ENCODE measurements at places on chromosomes 7 and 10.

DNA sequence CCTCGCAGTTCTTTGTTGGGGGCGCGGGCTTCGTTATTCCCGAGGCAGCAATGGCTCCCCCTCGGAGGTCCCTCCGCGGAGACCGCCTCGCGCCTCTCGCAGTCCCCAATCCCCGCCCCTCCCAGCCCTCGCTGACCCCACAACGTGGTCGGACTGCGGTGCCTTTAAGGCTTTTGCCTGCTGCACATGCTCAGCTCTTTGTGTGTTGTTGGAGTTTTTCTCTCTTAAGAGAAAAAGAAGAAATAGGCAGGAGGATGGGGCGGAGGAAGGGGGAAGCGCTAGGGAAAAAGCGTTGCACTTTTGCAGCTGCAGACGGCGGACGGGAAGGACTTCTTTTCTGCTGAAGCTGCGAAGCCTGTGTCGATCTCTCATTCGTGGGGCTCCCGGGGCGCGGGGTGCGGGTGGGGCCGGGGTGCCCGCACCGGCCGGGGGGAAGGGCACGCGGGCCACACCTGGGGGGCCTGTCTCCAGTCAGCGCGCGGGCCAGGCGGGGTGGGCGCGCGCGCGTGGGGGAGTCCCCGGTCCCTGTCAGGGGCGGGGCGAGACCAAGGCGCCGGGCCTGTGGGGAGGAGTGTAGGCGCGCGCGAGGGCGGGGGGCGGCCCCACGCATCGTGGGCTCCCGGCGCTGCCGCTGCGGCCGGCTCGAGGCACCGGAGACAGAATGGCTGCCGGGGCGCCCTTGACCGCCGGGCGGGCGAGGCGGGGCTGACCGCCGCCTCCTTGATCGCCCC, 445 bp upstream of the ATRNL1 start:
- no peaks in the 10 kb centered on the region for H3K36me3 ChIP-seq
- H3K4me1 ChIP-seq, result peaks cover 14% of the 10 kb centered on the region
- peak overlapping the region; percentile 80 for H3K4me3 ChIP-seq
- peak; percentile 87 for ATAC-seq
- H3K27ac ChIP-seq, result no peak overlapping the region

DNA sequence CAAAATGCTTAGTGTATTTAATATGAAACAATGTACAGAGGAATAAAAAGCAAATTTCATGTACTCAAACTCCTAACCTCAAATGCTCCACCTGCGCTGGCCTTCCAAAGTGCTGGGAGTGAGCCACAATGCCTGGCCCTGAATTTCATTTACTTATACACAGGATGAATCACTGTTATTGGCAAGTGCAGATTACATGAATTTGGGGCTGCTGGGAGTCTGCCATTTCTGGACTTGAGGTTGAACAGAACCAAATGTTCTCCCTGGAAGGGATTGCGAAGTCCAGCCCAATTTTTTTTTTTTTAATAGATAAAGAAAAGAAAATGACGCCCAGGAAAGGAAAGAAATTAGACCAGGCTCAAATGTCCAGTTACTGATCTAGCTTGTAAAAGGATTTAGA, 6.8 kb upstream of the CSTF2T start:
- H3K4me1 ChIP-seq, result no peaks in the 10 kb centered on the region
- no peaks in the 10 kb centered on the region for H3K36me3 ChIP-seq
- no peak overlapping the region for H3K27ac ChIP-seq
- no peak overlapping the region for H3K4me3 ChIP-seq
- ATAC-seq, result no peak

DNA sequence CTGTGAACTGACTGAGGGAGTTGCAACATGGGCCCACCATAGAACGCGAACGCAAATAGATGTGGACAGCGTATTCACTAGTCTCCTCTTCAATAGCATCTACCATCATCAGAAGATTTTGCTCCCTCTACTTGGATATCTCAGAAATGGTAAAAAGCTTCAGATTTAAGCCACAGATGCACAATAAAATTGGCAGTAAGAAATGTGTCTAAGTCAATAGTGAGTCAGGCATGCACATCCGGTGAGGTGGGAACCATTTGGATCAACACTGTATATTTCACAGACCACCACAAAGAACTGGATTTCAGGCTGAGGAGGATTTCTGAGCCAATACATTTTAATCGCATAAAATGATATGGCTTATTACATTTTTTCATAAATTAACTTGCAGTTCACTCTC, 111.5 kb upstream of the ADAM12 start:
- no peak for ATAC-seq
- no peaks in the 10 kb centered on the region for H3K27me3 ChIP-seq
- H3K4me3 ChIP-seq, result no peak overlapping the region
- no peak overlapping the region for H3K27ac ChIP-seq
- H3K4me1 ChIP-seq, result peaks cover 4% of the 10 kb centered on the region

DNA sequence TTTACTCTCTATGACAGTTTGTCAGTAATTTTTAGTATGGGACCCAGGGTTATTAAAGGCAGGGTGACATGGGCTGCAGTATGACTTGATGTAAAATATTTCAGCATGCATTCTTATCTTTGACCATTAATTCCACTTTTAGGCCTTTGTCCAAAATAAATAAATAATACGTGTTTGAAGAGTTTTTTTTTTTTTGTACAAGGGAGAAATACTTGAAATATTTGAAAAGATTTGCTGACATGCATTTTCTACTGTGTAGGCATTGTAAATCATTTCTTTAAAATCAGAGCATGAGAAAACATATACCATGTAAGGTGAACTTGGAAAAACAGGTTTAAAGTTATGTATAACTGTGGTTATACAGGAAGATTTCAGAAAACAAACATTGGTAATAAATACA, 23.5 kb downstream of the NRG3 start:
- H3K27ac ChIP-seq, result no peak overlapping the region
- ATAC-seq, result no peak
- no peaks in the 10 kb centered on the region for H3K27me3 ChIP-seq
- no peaks in the 10 kb centered on the region for H3K4me1 ChIP-seq
- no peaks in the 10 kb centered on the region for H3K36me3 ChIP-seq

DNA sequence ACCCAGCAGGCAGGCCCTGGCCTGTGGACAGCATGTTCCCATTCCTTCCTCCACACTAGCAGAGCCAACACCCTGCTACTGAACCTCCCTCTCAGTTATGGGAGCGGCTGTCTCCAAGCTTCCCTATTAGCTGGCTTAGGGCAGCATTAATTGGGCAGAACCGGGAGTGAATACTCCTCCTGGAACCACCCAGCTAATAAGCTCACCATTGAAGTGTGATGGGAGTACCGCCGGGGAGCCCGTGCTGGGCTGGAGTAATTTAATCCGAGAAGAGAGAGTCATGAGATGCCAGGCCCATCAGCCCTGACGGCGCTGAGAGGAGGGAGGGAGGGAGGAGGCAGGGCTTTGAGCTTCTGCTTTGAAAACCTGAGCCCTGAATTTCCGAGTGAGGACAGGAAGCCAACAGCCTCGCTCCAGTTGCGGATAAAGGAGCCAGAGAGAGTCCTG, 31.8 kb upstream of the ELFN1 start:
- H3K27ac ChIP-seq, result no peak overlapping the region
- no peaks in the 10 kb centered on the region for H3K4me1 ChIP-seq
- peaks cover 7% of the 10 kb centered on the region for H3K36me3 ChIP-seq
- no peak for ATAC-seq
- H3K27me3 ChIP-seq, result peaks cover 44% of the 10 kb centered on the region
- no peak overlapping the region for H3K4me3 ChIP-seq

- no peaks in the 10 kb centered on the region for H3K36me3 ChIP-seq
- no peak for ATAC-seq
- no peak overlapping the region for H3K27ac ChIP-seq
Observed at GRCh38 chr10:43961523-43962345, 313.1 kb upstream of the ZNF32 start.

DNA sequence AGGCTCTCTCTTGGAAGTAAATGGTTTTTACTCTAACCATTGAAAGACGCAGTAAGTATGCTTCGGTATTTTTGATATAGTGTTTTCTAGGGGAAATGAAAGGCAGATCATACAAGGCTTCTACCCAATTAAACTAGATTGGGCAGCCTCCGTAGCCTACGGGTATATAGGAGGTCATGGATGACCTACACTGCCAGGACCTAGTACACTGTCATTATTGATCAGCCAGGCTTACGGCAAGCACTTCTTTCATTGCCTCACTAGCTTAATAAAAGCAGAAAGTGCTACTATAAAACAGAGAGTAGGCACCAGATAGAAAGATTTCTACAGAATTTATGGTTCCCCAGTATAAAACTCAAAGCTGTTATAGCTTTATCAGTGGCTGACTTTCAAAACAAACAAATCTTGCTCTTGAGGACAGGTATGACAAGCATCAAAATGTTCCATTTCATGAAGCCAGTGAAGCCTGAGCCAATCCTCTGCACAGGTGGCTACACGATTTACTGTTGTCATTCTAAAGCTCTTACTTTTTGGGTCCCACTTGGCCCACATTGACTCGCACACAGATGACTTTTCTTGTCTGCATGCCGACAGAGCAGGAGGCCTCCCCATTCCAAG, 358.1 kb downstream of the THSD7A start:
- H3K27ac ChIP-seq, result no peak overlapping the region
- ATAC-seq, result no peak
- H3K27me3 ChIP-seq, result no peaks in the 10 kb centered on the region
- H3K36me3 ChIP-seq, result no peaks in the 10 kb centered on the region
- H3K4me1 ChIP-seq, result no peaks in the 10 kb centered on the region

GRCh38 chr10:35691522-35692236, 49.6 kb upstream of the FZD8 start:
- ATAC-seq, result no peak
- no peaks in the 10 kb centered on the region for H3K36me3 ChIP-seq
- no peaks in the 10 kb centered on the region for H3K4me1 ChIP-seq
- no peak overlapping the region for H3K4me3 ChIP-seq
- H3K27me3 ChIP-seq, result peaks cover 10% of the 10 kb centered on the region

DNA sequence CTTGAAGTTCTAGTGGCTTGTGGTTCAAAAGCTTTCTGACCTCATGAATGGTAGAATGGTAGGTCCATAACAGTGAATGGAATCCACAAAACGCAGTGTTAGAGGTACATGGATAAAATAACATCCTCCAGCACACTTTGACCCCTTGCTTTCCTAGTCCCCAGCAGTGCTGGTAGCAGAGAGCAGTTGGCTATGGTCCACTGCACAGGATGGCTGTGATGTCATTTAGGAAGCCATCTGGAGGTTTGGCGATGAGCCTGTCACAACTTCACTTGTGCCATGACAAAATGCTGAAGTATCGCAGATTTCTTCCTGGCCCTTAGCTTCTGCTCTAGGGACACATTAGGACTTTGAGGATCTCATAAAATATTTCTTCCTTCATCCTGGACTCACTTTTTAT, 300.0 kb upstream of the FZD8 start:
- no peaks in the 10 kb centered on the region for H3K36me3 ChIP-seq
- H3K27me3 ChIP-seq, result peaks cover 9% of the 10 kb centered on the region
- H3K4me3 ChIP-seq, result no peak overlapping the region
- H3K4me1 ChIP-seq, result no peaks in the 10 kb centered on the region
- no peak overlapping the region for H3K27ac ChIP-seq

GRCh38 chr10:127358337-127358736, 161.9 kb upstream of the INSYN2A start:
- no peak overlapping the region for H3K4me3 ChIP-seq
- no peaks in the 10 kb centered on the region for H3K36me3 ChIP-seq
- H3K4me1 ChIP-seq, result no peaks in the 10 kb centered on the region
- H3K27ac ChIP-seq, result no peak overlapping the region

DNA sequence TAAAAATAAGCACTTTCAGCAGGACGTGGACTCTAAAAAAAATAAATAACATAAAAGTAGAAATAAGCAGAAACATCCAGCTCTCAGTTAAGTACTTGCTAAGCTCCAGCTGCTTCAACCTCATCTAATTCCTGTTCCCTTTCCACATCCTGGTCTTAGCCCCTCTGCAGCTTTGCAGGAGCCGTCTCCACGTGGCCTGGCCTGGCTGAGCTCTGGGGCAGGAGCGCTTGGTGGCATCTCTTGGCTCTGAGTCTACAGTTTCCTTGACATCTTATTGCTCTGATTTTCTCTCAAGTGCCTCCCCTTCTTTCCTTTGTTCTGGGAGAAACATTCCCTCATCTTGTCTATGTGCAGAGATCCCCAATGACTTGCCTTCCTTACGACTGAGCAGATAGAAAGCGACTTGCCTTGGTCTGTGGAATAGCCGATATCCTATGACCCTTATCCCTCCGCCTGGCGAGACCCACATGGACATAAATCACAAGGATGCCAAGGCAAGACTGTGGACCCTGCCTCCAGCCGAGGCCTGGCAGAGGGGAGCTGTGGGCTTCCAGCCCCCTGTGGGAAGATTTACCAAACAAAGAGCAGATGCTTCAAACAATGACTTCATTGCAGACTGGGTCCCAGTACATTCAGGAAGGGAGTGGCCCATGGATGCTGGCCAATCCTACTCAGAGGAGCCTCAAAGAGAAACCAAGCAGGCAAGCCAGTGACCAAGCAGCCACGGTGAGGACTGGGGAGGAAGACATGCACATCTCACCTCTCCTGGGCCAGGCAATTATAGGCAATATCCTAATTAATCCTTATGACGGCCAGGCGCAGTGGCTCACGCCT, 61.9 kb downstream of the SPOCK2 start:
- ATAC-seq, result no peak
- H3K4me3 ChIP-seq, result no peak overlapping the region
- peaks cover 46% of the 10 kb centered on the region for H3K27me3 ChIP-seq
- no peaks in the 10 kb centered on the region for H3K4me1 ChIP-seq
- H3K27ac ChIP-seq, result no peak overlapping the region

DNA sequence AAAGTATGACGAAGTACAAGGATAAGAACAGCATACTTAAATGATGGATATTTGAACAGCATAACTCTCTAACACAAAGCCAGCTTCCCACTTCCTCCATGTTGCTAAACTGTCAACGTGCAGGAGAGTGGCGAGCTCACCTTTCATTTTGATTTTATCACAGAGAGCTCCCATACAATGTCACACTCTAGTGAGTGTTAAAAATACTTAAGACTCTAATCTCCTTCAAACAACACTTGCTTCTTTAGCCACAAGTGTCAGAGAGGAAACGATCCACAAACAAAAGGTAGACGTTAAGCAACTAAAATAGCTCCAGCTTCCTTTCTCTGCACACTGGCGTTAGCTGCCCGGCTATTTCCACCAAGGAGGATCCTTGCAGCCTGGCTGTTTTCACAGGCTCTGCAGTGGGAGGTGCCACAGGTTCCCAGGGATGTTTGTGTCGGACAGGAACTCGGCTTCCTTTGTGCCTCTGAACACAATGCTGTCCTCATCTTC, 194.6 kb downstream of the COBL start:
- H3K4me3 ChIP-seq, result no peak overlapping the region
- ATAC-seq, result no peak
- H3K4me1 ChIP-seq, result peaks cover 6% of the 10 kb centered on the region
- peaks cover 8% of the 10 kb centered on the region for H3K27me3 ChIP-seq

GRCh38 chr10:42950606-42951485, 126.0 kb upstream of the RET start:
- no peaks in the 10 kb centered on the region for H3K4me1 ChIP-seq
- no peaks in the 10 kb centered on the region for H3K36me3 ChIP-seq
- no peak for ATAC-seq
- H3K27me3 ChIP-seq, result no peaks in the 10 kb centered on the region
- no peak overlapping the region for H3K27ac ChIP-seq

- H3K27me3 ChIP-seq, result no peaks in the 10 kb centered on the region
- H3K27ac ChIP-seq, result no peak overlapping the region
- H3K36me3 ChIP-seq, result peaks cover 49% of the 10 kb centered on the region
- no peak overlapping the region for H3K4me3 ChIP-seq
- no peak for ATAC-seq
- peaks cover 44% of the 10 kb centered on the region for H3K4me1 ChIP-seq
Observed at GRCh38 chr7:156834462-156834861, 58.5 kb downstream of the LMBR1 start.

GRCh38 chr7:132472463-132473120, 103.7 kb downstream of the PLXNA4 start:
- H3K27me3 ChIP-seq, result peaks cover 49% of the 10 kb centered on the region
- H3K27ac ChIP-seq, result no peak overlapping the region
- no peak for ATAC-seq

- H3K4me3 ChIP-seq, result no peak overlapping the region
- ATAC-seq, result no peak
- H3K36me3 ChIP-seq, result peaks cover 18% of the 10 kb centered on the region
Observed at GRCh38 chr10:114517368-114518250, 113.3 kb upstream of the AFAP1L2 start.

Measured in stimulated activated memory B cell treated with anti-CD40 and anti-IgM and Interleukin-4, amounts not matched to agents 10 μg/mL and 1 μg/mL and 100 μg/mL, for 72 hours (primary cell).